ENCODE measurements at places on chromosomes 7 and 10.

DNA sequence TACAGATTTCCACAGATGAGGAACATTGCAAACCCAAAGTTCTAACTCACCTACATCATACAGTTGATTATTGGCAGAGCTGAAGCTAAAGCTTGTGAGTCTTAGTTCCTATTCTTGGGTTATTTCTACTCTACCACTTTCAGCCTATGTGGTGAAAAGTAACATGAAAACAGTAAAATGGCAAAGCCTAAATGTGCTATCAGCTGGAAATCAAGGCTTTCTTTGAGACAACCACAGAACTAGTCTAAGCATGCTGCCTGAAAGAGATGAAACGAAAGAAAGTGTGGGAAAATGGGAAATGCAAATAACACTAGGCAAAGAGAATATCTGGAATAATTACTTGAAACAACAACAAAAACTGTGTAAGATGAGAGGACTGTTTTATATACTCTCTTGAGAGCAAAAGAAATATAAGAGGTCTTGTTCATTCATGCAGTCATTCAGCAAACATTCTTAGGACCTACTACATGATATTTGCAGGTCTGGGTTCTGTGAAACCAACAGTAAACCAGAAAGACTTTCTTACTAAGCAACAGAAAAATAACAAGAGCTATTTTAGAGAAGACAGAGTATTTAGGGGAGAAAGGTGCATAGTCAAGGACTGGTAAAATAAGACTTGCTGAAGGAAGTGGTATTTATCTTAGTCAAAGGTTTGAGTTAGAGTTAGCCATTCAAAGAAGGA lies 437.1 kb downstream of the HTR7 start:
- no peak for DNase-seq

DNA sequence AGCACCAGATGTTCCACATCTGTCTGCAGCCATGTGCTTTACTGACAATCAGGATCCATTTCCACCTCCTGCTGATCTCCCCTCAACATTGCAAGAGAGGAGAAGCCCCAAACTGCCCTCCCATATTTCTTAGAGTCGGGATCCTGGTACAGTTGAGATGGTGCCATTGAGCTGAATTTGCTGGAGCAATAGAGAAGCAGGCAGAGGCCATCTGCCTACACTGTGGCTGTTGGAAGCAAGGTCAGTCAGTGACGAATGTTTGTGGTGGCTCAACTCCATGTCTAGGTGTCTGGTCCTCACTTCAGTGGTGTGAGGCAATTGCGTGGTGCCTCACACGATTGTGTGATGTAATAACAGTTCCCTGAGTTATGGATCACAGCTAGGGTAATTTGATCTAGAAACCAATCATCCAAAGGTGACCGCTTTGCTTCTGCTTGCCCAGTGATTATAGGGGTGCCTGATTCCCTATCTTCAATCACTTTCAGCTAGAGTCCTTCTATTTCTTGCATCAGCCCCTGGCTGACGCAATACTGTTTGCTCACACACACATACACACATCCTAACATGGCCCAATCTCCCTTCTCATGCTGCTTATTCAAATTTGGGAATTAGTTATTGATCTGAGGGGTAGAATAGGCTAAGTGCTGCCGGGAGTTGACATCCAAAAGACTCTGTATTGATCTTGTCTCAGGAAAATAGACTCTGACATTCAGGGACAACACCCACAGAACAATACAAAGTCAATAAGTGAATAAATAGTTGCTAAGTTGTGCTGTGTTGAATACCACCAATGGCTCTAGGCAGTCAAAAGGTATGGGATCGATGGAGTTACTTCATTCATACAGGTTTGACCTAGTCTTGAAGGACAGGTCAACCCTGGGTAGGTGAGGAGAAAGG lies 46.1 kb upstream of the SLC35B4 start:
- no peak for DNase-seq

GRCh38 chr7:142161921-142162320 lies 50.4 kb downstream of the MGAM2 start:
- DNase-seq, result no peak

DNA sequence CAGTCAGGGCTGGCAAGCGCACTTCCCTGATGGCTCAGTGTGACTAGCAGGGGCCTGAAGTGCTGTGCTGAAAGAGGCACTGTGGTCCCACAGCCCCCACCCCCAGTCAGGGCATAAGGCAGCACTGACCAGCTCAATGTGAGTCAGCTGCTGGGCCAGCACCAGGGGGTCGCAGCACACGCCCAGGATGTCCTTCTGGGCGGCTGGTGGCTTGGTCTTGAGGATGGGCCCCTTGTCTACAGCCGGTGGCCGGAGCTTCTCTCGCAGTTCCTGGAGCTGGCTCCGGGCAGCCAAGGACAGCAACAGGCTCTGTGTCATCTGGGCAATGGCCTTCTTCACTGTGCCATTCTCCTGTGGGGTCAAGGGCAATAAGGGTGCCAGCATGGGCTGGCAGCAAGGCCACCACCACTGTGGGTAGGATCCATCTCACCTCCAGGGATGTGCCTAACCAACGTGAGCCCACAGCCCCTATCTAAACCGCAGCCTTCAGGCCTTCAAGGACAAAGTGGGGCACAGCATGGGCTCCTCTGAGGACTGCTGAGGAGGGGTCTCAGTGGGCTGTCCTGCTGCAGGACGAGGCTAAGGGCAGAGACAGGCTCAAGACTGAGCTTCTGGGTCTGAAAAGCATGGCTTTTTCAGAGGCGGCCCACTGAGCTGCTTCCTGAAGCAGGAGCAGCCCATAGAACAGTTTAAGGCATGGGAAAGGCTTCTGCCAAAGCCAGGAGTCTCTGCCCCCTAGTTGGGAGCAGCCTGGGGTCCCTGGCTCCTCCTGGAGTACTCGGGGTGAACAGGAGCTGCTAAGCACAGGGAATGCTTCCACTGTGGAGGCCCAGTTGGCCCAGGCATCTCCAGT lies 62.5 kb downstream of the CSGALNACT2 start:
- no peak for DNase-seq

DNA sequence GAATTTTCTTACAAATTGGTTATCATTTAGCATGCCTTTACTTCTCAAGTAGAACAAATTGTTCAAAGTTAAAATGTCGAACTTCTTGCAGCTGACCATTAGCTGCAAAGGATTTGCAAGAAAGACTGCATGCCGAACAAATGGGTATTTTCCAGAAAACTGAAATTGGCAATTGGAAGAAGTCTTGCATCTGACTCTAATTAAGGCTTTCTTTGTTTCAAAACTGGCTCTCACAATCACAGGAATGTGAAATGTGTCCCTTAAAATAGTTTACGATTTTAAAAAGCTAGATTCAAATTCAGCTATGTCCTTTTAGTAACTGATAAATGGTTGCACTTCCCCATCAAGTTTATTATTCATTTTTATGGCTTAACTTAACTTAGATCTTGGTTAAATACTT lies 207.9 kb downstream of the ARL4A start:
- no peak for DNase-seq

GRCh38 chr10:86203162-86203905 lies 163.3 kb downstream of the GRID1 start:
- no peak for DNase-seq
